Activated T-cell treated with anti-CD3 and anti-CD28 coated beads for 48 hours (primary cell): ENCODE measurements at places on chromosomes 6 and 20.

- DNase-seq = peak; percentile 39
Measured at GRCh38 chr6:116561377-116562018, 7.9 kb downstream of the CALHM4 start.

DNA sequence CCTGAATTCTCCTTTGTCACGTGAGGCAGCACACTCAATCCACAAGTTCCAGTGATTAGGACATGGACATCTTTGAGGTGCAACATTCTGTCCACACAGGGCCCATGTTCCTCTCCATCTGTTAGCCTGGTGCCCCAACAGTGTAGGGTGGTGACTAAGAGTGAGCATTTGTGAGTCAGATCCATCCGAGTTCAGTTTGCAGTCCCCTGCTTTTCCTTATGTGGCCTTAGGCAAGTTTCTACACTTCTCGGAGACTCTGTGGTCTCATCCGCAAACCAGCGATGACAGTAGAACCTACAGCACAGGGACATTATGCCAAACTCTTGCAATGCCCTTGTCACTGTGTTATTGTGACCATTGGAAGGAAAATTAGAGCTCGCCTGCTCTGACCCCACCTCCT is 178.7 kb upstream of the CDH4 start:
- DNase-seq = no peak

- no peak for DNase-seq
Measured at GRCh38 chr6:14822679-14823078, 423.2 kb upstream of the JARID2 start.

GRCh38 chr6:154928325-154928922 is 66.7 kb upstream of the TIAM2 start:
- peak; percentile 45 for DNase-seq

DNA sequence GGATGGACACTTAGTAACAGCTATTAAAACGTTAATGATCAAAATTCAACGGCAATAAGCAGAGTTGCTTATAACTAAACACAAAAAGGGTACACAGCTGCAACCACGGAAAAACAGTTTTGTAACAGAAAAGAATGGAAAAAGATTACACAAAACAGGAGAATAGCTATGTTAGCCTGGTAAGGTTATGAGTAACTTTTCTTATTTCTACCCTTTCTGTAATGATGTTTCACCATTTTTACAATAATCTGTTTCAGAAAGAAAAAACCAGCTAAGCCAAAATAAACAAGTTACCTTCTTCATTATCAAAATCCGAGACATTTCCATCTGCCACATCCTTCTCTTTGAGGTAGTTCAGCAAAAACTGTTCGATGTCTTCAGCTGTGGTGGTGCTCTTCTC is 27.4 kb downstream of the TTI1 start:
- DNase-seq = no peak
